Neural crest cell (in vitro differentiated cells): ENCODE measurements at places on chromosomes 3 and 15.

GRCh38 chr3:55813268-55814097 lies 326.4 kb upstream of the WNT5A start:
- peaks cover 6% of the 10 kb centered on the region for H3K4me1 ChIP-seq
- H3K27me3 ChIP-seq: no peaks in the 10 kb centered on the region
- DNase-seq: no peak
- no peak overlapping the region for H3K4me3 ChIP-seq

- DNase-seq: no peak
- no peak overlapping the region for H3K27ac ChIP-seq
- H3K4me1 ChIP-seq: no peaks in the 10 kb centered on the region
- no peak overlapping the region for H3K4me3 ChIP-seq
Observed at GRCh38 chr3:124504332-124505059, 225.8 kb upstream of the UMPS start.

- no peak overlapping the region for H3K4me3 ChIP-seq
- H3K4me1 ChIP-seq: peaks cover 47% of the 10 kb centered on the region
- DNase-seq: no peak
- no peak overlapping the region for H3K27ac ChIP-seq
Observed at GRCh38 chr3:171163101-171164066, 136.9 kb upstream of the SLC2A2 start.

GRCh38 chr3:141610939-141611338 lies 124.1 kb downstream of the RASA2 start:
- H3K27ac ChIP-seq: no peak overlapping the region
- no peak overlapping the region for H3K4me3 ChIP-seq
- H3K36me3 ChIP-seq: peaks cover 7% of the 10 kb centered on the region

DNA sequence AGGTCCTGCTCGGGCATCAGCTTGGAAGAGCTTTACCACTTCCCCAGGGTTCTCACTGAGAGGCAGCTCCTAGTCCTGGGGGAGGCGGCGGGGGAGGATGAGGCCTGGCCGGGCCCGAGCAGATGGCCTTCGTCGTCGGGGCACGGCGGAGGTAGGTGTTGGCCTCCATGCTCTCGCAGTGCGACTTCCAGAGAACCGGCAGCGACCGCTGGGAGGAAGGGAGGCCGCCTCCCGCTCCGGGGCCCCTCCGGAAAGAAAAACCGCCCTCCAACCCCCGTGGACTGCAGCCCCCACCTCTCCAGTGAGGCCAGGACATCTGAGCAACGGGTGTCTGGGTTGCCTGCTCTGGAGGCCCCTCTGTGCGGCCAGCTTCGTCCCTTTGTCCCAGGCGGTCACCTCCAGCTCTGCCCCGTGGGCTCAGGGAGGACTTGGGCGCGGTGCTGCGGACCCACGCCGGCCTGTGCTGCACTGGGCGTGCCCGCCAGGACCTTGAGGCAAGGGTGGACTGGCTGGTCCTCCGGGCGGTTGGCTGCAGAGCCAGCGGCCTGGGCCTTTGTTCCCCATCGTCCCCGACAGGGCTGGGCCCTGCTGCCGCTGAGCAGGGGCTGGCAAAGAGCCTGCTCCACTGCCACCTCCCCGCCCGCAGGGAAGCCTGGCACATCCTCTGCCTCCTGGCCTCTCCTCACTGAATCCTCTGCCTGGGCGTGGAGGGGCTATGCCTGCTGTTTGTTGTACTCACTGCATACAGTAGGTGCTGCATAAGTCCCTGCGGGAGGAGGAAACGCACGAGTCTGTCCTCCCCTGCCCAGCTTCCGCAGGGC lies 13.6 kb upstream of the GP9 start:
- no peaks in the 10 kb centered on the region for H3K27me3 ChIP-seq
- H3K4me1 ChIP-seq: no peaks in the 10 kb centered on the region
- H3K27ac ChIP-seq: no peak overlapping the region
- H3K36me3 ChIP-seq: peaks cover 23% of the 10 kb centered on the region

GRCh38 chr3:43998370-43998835 lies 243.3 kb upstream of the TOPAZ1 start:
- no peak for DNase-seq
- no peaks in the 10 kb centered on the region for H3K36me3 ChIP-seq
- H3K27me3 ChIP-seq: peaks cover 97% of the 10 kb centered on the region
- peaks cover 40% of the 10 kb centered on the region for H3K4me1 ChIP-seq
